Adrenal gland (tissue), 19 donors: ENCODE measurements at places on chromosomes 1 and 21.

DNA sequence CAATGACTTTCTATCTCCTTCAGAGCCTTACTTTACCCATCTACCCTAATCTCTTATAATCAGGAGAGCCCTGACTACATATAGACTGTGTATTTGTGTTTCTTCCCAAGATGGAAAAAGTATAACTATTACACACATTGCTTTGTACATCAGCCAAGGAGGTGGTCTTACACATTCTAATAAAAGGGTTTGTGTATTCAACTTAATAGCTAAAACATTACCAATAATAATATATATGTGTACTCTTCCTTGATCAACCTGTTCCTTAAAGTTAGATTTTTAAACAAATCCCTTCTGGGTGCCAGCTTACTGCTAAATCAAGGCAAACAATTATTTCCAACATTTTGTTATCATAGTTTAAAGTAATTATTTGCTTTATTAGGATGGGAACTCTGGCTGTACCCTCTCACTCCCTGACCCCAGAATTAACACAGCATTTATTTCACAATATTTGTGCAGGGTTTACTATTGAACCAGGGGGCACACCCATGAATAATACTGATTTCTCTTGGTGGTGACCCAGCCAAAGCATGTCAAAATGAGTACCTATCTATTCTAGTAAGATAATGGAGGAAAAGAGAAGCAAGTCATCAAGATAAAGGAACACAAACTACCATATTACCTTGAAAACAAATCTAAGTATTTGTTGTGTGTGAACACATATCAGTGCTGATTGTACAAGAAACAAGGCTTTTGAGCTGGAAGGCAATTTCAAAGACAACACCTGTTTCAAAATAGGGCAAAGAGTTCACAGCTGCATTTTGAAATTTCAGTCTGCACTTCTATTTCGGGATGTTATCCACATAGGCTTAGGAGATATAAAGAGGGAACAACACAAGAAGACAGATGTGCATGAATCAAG, 30.1 kb upstream of the SLC45A3 start:
- no peak for DNase-seq

DNA sequence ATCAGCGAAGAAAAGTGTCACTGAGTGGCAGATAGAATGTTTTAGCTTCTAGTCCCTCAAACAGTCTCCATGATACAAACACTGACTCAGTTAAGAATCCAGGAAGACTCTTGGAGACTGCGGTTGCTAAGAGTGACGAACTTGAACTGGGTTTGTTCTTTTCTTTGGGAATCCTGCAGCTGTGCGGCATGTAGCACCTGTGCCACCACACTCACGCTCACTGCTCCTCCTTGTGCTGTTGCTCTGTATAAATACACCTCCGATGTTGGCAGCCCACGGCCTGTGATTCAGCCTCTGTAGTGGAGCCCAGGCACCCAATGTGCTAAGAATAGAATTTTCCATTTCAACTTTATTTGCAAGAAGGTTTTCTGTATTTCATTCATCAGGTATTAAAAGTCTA, 5.5 kb upstream of the PPIE start:
- peak; percentile 63 for DNase-seq

GRCh38 chr1:155003766-155004351, 1.3 kb downstream of the ZBTB7B start:
- peak; percentile 75 for DNase-seq

GRCh38 chr1:230308039-230308438, 118.1 kb downstream of the PGBD5 start:
- DNase-seq = peak; percentile 92

- DNase-seq = no peak
Measured at GRCh38 chr1:77068013-77068412, 151.2 kb downstream of the PIGK start.

DNA sequence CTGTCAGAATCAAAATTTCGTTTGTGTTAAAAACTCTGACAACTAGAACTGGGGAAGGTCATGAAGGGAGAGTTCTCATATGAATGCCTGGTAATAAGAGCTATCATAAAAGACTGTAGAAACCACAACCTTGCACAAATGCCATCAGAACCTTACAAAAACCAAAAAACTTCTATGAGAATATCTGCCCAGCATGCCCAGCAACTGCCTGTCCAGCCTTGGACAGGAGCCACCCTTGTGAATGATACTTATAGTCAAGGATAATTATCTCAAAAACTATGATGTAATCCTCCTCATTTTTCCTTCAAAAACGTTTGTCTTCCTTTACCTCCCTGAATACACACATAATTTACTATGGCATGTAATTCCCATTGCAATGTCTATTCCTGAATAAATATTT, 53.4 kb upstream of the C1orf185 start:
- no peak for DNase-seq

- DNase-seq = peak; percentile 22
Measured at GRCh38 chr1:63968663-63969440, 195.0 kb downstream of the ROR1 start.

- no peak for DNase-seq
Measured at GRCh38 chr1:74771913-74772515, 39.1 kb downstream of the TYW3 start.

DNA sequence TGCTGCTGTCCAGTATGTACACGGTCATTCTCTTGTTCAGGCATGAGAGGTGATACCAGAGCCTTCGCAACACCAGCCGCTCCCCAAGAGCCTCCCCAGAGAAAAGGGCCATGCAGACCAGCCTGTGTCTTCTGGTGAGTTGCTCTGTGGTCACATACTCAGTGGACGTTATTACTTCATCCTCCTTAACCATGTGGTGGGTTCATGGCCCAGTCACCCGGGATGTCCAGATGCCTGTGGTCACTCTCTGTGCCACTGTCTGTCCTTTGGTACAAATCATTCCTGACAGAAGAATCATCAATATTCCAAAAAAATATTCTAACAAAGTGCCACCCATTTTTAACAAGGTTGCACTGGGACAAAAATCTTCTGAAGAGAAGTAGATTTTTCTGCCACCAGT, 8.8 kb upstream of the ZNF124 start:
- DNase-seq = no peak

GRCh38 chr1:46820076-46820475, 21.2 kb downstream of the CYP4B1 start:
- DNase-seq = no peak

- no peak for DNase-seq
Measured at GRCh38 chr1:23211955-23212354, 5.3 kb downstream of the HTR1D start.
